ENCODE measurements at places on chromosomes 16 and 17.

GRCh38 chr16:20301840-20302239 lies 25.5 kb downstream of the GP2 start:
- no peak for DNase-seq

DNA sequence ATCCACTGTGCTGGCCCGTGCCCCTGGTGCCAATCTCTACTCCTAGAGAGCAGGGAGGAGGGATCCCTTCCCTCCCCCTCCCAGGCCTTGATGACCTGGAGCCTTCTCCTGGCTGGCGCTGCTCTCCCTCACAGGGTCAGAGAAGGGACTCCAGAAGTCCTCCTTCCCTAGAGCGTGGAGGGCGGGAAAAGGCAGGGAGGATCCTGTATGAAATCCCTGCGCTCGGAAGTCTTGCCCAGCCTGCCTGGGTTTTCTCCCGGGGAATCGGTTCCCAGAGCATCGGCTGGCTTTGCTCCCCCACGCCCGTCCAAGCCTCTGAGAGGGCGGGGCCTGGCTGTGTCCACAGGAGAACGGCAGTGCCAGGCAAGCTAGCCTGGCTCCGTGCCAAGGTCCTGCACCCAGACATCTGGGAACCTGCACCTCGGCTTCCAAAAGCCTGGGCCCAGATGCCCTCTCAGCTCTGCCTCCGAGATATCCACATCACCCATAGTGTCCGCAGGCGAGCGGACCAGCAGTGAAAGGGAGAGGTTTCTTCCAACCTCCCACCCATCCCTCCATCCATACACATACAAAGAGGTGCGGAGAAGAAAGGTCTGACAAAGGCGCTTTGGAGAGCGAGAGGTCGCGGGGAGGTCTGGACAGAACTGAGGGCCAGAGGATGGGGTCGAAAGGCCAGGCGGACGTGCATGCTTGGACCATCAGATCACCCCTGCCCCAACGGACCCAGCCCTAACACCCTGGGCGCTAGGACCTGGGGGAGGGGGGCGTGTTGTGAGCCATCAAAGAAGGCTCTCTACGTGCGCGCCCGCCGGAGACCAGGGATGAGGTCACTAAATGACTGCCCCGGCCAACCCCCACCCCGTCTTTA lies 1.1 kb downstream of the MPP2 start:
- DNase-seq: peak; percentile 33

- DNase-seq: no peak
Observed at GRCh38 chr17:30532871-30533270, 55.7 kb downstream of the GOSR1 start.

GRCh38 chr17:20133517-20133916 lies 124.4 kb downstream of the SPECC1 start:
- DNase-seq: no peak

DNA sequence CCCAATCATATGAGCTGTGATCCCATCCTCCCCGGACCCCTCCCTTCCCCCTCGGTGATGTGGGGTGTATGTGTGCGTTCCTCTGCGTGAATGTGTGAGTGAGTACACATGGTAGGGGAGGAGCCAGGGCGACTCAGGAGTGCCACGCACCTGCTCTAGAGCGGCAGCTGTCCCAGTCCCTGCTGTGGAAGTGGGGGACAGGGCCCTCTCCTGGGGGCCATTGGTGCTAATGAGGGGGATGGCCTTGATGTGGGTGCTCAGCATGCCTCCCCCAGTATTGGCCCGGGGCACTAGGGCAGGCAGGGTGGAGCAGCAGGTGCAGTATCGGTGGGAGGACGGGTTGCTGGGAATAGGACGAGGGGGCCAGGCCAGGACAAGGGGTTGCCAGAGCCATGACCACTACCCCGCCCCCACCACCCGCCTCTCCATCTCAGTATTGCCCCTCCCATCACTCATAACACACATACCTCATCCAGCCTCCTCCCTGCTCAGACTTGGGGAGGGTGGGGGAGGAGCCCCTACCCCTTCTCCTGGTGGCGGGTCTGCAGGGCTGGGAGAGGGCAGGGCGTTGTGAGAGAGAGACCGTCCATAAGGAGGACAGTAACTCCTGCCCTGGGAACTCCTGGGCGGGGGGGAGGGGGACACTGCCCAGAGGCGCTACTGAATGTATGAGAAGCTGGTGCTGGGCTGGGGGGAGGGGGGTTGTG lies 8.5 kb downstream of the NR1D1 start:
- DNase-seq: no peak

DNA sequence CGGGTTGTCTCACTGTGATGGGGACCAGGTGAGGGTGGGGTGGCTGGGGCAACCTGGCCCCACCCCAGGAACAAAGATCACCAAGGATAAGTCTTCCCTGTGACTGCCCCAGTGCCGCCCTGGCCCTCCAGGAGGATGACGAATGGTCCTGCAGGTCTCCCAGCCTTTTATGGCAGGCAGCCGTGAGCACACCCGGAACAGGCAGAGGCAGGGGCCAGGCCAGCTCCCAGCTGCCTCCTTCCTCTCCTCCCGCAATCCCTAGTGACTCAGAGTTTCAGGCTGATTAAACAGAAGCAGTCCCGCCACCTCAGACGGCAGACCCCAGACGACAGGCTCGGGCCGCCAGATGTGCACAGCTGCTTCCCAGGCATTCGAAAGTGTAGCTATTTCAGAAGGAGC lies 13.3 kb downstream of the JUP start:
- no peak for DNase-seq

DNA sequence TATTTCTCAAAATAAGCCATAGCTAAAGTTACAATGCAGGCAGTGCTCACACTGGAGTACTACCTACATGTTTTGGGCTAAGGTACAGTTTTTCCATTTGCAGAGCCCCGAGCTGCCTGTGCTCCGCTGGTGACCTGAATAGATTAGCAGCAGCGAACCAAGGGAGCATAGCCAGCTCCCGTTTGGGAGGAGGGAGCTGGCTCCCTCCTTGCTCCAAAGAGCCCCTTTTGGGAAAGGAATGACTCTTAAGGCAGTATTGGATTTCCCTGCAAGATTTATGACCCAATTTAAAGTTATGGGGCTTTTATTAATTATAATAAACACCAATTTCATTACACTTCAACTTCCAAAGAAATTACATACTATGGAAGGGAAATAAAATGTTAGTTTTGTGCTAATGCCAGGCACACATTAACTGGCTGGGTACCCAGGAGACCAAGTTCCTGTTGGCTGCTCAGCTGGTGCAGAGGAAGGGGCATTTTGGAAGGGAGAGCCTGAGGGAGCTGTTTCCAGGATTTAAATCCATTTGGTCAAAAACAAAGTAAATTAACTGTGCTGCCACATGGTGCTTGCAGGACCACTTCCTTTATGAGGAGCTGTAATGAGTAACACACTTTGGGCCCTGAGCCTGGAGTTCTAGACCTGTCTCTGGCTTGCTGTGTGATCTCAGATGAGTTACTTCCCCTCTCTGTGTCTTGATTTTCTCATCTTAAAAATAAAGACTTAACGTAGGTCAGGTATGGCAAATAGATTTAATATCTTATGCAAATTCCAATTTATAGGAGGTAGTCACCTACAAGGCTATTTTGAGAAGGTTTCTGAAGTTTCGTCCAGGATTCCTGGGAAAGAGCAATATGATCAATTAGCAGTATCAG lies 362.1 kb upstream of the CCL2 start:
- DNase-seq: no peak

GRCh38 chr17:30031214-30031869 lies 85.3 kb upstream of the NSRP1 start:
- no peak for DNase-seq

GRCh38 chr16:35306915-35307314 lies 1847.5 kb downstream of the TP53TG3F start:
- no peak for DNase-seq

DNA sequence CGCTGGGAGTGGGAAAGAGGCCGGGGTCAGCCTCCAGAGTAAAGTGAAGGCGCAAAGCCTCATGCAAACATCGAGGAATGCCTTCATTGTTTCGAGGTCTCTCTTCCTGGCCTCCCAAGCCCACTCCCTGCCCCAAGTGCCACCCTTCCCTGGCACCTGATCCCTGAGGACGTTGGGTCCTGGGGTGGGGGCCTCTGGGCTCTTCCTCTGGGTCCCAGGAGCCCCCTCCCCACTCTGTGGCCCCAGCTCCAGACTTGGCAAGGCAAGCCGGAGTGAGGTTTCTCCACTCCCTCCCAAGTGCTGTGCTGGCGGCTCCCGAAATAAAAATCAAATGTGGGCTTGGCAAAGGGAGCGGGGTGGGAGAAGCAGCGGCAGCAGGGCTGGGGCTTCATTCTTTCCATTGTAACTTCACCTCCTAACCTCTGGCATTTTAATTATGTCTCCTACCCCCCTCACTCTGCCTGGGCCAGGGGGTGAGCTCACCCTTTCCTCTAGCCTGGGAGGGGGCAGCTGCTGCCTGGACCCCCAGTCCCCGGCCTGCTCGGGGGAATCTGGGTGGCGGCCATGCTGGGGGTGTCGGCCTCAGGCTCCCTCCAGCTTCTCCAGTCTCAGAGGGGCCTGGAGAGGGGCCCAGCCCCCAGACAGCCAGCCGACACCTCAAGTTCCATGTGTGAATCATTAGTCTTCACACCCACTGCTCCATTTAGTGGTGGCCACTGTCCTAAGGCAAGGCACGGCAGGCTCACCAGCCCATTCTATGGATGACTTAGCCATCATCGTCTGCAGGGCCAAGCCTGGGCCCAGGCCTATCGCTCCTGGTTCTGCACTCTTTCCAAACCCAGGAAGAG lies 14.6 kb upstream of the TMEM92 start:
- DNase-seq: no peak

DNA sequence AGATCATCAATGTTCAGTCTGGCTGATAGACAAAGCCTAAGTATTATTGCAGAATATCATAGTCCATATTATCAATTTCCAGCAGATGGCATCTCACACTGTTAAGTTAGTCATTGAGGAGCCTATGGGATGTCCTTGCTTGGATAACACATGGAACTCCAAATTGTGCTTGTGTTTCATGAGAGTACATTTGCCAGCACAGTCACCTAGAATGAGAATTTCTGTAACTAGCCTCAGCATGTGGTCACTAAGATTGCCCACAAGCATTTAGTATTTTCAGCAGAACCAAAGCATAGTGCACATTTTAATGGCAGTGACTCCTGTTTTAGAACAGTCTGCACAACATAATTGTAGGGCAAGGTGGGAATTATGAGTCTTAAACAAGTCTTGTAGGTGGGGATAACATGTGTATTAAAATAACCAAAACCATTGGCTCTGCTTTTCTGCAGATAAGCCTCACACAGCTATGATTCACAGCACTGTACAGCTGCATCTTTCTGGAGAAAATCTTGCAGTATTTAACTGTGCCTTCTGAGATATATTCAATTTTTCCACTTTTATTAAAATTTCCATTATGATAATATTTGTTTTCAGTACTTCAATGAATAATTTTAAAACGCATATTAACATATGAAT lies 882.8 kb upstream of the SOX9 start:
- no peak for DNase-seq

- DNase-seq: peak; percentile 31
Observed at GRCh38 chr17:40931311-40931710, 6.1 kb downstream of the KRT23 start.

DNA sequence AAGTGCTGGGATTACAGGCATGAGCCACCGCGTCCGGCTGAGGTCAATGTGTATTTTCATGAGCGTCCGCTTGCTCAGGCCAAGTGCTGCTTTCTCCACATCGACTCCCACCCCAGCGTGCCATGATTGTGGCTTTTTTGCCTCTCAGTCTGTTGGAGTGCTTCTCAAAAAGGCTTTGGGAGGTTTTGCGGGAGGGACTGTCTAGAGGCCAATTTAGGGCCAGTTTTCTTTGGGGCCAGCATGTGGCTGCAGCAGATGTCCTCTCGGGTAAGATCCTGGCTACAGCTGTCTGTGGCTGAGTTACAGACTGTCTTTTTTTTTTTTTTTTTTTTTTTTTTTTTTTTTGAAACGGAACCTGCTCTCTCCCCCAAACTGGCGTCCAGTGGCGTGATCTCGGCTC lies 6.5 kb downstream of the C16orf90 start:
- no peak for DNase-seq

DNA sequence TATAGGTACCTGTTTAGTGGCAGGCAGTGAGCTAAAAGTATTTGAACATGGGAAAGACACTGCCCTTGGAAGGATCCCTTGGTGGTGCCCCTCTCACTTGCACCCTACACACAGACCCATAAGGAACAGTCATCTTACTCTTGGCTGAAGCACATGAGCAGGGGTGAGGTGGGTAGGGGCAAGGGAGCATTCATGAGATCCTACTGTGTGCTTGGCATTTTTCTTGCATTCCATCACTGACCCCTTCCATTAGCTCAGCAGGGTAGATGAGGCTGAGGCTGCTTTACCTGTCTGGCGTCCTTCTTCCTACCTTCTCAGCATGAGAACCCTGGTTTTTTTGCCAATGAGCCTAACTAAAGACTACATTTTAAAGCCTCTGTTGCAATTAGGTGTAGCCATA lies 48.3 kb downstream of the CCT6B start:
- DNase-seq: no peak

- DNase-seq: no peak
Observed at GRCh38 chr16:75534560-75535205, 1.2 kb downstream of the CHST5 start.

DNA sequence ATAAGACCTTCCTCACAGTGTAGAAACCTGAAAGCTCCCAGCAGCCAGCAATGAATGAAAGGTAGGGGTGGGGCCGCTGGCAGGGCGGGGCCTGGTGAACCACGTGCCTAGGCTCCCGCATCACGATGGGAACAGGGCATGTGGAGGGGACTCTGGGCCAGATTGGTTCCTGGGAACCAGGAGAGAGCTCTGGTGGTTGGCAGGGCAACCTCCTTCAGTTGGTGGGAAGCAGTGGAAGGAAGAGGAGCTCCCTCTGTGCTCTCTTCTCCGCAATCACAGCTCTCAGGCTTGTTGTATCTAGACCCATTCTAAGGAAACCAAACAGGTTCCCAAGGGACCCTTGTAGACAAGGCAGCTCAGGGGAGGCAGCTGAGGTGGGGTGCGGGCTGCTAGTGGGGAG lies 10.5 kb downstream of the GGA2 start:
- DNase-seq: no peak

DNA sequence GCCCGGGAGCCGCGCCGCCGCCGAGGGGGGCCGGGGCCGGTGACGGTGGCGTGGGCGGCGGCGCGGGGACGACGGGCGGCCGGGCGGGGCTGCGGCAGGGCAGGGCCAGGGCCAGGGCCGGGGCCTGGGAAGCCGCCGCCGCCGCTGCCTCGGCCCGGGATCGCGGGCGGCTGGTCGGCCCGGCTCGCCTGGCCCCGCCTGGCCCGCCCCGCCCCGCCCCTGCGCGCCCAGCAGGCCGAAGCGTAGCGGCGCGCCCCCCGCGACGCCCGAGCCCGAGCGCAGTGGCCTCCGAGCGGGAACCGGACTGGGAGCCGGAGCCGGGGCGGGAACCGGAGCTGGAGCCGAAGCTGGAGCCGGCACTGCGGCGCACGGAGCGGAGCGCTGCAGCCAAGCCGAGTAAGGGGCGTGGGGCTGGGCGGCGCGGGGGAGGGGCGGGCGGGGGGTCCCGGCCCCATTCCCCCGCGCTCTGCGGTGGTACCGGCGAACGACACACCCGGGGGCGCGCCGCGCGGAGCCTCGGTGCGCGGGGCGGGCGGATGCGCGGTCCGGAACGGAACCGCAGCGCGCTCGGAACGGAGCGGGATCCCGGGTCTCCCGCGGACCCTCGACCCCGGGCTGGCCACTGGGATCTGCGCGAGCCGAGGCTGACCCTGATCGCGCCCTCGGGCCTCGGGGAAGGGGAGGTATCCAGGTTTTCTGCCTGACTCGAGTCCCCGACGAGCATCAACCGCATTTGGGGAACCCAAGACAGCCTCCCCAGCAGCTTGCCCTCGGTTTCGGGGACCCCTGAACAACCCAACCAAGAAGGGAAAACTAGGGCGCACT lies at the start of gene BEAN1:
BEAN1 (plus strand) TSS at position 260 of the 825 bp plus-strand sequence. CDS start 10,382 bp downstream, outside the sequence.
- peak; percentile 54 for DNase-seq

- DNase-seq: no peak
Observed at GRCh38 chr16:15775209-15775608, 81.6 kb downstream of the MYH11 start.
